Peyer's patch (tissue), 4 donors: ENCODE measurements at places on chromosomes 5 and 9.

GRCh38 chr9:112226091-112226490, 51.0 kb upstream of the SUSD1 start:
- no peaks in the 10 kb centered on the region for H3K4me1 ChIP-seq
- no peak for DNase-seq
- no peak overlapping the region for H3K4me3 ChIP-seq
- no peaks in the 10 kb centered on the region for H3K27me3 ChIP-seq

GRCh38 chr5:17258431-17258830, 41.0 kb downstream of the BASP1 start:
- H3K27me3 ChIP-seq, result no peaks in the 10 kb centered on the region
- no peaks in the 10 kb centered on the region for H3K4me1 ChIP-seq
- H3K36me3 ChIP-seq, result no peaks in the 10 kb centered on the region
- H3K27ac ChIP-seq, result no peak overlapping the region
- DNase-seq, result no peak

- H3K4me1 ChIP-seq, result no peaks in the 10 kb centered on the region
- H3K36me3 ChIP-seq, result no peaks in the 10 kb centered on the region
- H3K27me3 ChIP-seq, result no peaks in the 10 kb centered on the region
- no peak overlapping the region for H3K27ac ChIP-seq
These were observed 40.1 kb downstream of the DCAF10 start for GRCh38 chr9:37840560-37841194.

GRCh38 chr5:72402381-72402890, 82.3 kb downstream of the PTCD2 start:
- H3K4me3 ChIP-seq, result no peak overlapping the region
- no peaks in the 10 kb centered on the region for H3K27me3 ChIP-seq
- H3K27ac ChIP-seq, result no peak overlapping the region
- no peaks in the 10 kb centered on the region for H3K36me3 ChIP-seq

GRCh38 chr9:95857124-95857523, 18.4 kb upstream of the ERCC6L2 start:
- H3K27ac ChIP-seq, result no peak overlapping the region
- no peaks in the 10 kb centered on the region for H3K27me3 ChIP-seq
- H3K4me1 ChIP-seq, result no peaks in the 10 kb centered on the region

DNA sequence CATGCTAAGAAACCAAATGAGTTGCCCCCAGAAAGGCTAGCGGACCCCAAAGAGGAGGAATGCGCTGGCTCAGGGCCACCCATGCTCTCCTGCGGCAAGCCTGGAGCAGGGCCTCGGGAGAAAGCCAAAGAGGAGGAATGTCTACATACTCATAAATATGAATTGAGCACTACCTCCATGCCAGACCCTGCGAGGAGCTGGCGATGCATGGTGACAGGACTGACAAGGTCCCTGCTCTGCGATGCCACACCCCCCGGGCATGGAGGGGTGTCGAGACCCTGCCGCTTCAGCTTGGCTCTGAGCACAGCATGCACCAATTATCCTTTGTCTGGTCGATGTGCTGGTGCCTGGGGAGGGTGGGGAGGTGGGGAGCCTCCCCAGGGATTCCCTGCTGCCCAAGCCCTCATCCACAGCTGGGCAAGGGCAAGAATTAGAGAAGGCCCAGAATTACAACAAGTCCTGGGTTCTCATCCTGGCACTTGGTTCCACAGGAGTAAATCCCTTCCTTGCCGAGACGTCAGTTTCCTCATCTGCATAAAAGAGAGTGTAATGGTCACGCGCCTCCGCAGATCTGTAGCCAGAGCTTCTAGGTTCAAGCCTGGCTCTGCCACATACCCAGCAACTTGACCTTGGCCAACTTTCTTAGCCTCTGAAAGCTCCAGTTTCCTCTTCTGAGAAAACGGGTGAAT, 74.4 kb downstream of the FAM114A2 start:
- no peak for DNase-seq
- H3K4me3 ChIP-seq, result no peak overlapping the region
- no peaks in the 10 kb centered on the region for H3K27me3 ChIP-seq
- H3K4me1 ChIP-seq, result no peaks in the 10 kb centered on the region
- H3K27ac ChIP-seq, result no peak overlapping the region

- peak; percentile 59 for DNase-seq
- H3K27me3 ChIP-seq, result no peaks in the 10 kb centered on the region
- peaks cover 8% of the 10 kb centered on the region for H3K4me1 ChIP-seq
- peak overlapping the region; percentile 73 for H3K27ac ChIP-seq
- no peaks in the 10 kb centered on the region for H3K36me3 ChIP-seq
These were observed 142.7 kb upstream of the IER5L start for GRCh38 chr9:129320575-129321285.

DNA sequence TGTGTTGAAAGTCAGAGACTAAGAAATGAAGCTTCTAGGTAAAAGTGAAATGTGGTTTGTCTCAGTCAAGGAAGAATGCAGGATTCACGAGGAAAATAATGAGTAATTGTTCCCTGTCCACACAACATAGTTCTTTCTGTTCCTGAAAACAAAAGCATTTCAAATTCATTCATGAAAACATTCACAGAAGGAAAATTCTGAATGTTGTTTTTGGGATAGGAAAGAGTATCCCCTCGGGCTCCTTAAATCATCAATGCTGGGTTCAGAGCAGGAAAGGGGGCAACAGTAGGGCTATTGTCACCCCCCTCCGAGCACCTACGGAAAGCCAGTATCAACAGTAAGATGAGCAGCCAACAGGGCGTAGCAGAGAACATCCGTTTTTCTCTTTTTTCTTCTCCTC, 769.9 kb upstream of the ADAMTS16 start:
- H3K36me3 ChIP-seq, result no peaks in the 10 kb centered on the region
- H3K27ac ChIP-seq, result no peak overlapping the region
- H3K4me3 ChIP-seq, result no peak overlapping the region
- H3K27me3 ChIP-seq, result no peaks in the 10 kb centered on the region

DNA sequence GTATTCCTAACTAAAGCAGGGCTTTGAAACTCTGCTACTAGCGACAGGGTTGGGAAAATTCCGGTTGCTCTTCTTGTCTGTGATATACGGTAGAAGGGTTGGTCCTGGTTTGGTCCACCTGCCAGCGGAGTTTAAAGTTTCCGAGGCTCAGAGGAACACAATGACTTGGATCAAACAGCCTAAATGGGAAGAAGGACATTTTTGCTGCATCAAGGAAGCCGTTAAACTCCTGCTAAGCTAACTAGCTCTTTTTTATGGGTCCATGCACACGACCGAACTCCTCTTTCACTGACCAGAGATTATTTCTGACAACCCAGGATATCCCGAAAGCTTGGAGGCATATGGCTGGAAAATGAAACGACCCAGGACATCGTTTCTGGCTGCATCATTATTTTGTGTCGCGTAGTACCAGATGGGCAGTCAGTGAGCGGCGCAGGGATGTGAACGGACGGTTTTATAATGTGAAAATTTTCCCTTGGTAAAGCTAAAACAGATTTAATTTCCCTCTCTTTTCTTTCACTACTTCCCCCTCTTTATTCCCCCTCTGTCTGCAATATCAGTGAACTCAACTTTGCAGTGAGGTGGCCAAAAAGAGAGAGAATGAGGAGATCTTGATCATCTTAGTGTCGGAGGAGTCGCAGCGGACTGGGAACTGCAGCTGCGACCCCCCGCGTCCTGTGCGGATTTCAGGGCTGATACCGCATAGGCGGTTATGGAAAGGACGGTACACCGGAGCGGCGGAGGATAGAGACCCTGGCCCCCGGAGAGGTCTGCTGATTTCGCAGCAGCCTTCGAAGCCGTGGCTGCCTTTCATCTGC, at the start of gene LURAP1L:
Gene LURAP1L, plus strand, starts transcription at position 160 of the 818 bp plus-strand sequence. CDS start 696 bp downstream, outside the sequence.
- H3K27ac ChIP-seq, result peak within 1 kb of the TSS; percentile 76
- peak within 1 kb of the TSS; percentile 82 for H3K4me3 ChIP-seq
- H3K4me1 ChIP-seq, result no peaks in the 10 kb centered on the region
- no peaks in the 10 kb centered on the region for H3K36me3 ChIP-seq
- DNase-seq, result peak; percentile 73
- H3K27me3 ChIP-seq, result no peaks in the 10 kb centered on the region

- H3K4me3 ChIP-seq, result no peak overlapping the region
- H3K4me1 ChIP-seq, result no peaks in the 10 kb centered on the region
- H3K36me3 ChIP-seq, result no peaks in the 10 kb centered on the region
- DNase-seq, result no peak
- no peak overlapping the region for H3K27ac ChIP-seq
- no peaks in the 10 kb centered on the region for H3K27me3 ChIP-seq
These were observed 1634.3 kb downstream of the MAT2B start for GRCh38 chr5:165139721-165140120.

- H3K4me3 ChIP-seq, result no peak overlapping the region
- no peaks in the 10 kb centered on the region for H3K36me3 ChIP-seq
- H3K4me1 ChIP-seq, result no peaks in the 10 kb centered on the region
- H3K27me3 ChIP-seq, result no peaks in the 10 kb centered on the region
- H3K27ac ChIP-seq, result no peak overlapping the region
- DNase-seq, result no peak
These were observed 148.2 kb upstream of the RAI14 start for GRCh38 chr5:34507933-34508332.

GRCh38 chr5:34627794-34628193, 28.3 kb upstream of the RAI14 start:
- no peak overlapping the region for H3K27ac ChIP-seq
- no peak for DNase-seq
- H3K36me3 ChIP-seq, result no peaks in the 10 kb centered on the region
- H3K27me3 ChIP-seq, result no peaks in the 10 kb centered on the region

- H3K4me1 ChIP-seq, result no peaks in the 10 kb centered on the region
- H3K27ac ChIP-seq, result no peak overlapping the region
- no peaks in the 10 kb centered on the region for H3K36me3 ChIP-seq
- no peaks in the 10 kb centered on the region for H3K27me3 ChIP-seq
These were observed 276.1 kb downstream of the TAF11L14 start for GRCh38 chr5:17910318-17910717.

DNA sequence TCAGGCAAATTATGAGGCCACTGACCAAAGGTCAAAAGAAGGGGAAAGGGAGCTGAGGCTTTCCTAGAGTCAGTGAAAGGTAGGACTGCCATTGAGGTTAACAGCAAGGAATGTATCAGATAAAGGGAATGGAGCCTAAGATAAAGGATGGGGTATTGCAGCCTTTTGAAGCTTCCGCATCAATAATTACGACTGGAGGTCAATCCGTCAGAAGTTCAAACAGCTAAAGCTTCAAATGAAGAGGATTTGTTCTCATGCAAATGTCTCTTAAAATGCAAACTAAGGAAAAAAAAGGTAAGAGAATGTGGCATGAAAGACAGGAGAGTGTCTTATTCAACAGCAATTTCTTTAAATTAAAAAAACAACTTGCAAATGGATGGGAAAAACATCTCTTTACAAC, 341.1 kb upstream of the RGMB start:
- no peak overlapping the region for H3K4me3 ChIP-seq
- no peak overlapping the region for H3K27ac ChIP-seq
- H3K27me3 ChIP-seq, result no peaks in the 10 kb centered on the region

GRCh38 chr9:107249665-107250285, 33.3 kb upstream of the RAD23B start:
- no peaks in the 10 kb centered on the region for H3K36me3 ChIP-seq
- DNase-seq, result no peak
- H3K27ac ChIP-seq, result no peak overlapping the region
- H3K4me3 ChIP-seq, result no peak overlapping the region

- H3K27me3 ChIP-seq, result no peaks in the 10 kb centered on the region
- no peak for DNase-seq
- no peak overlapping the region for H3K27ac ChIP-seq
These were observed 9.7 kb downstream of the NIPAL4 start for GRCh38 chr5:157469687-157470086.

GRCh38 chr5:76337953-76338451, 65.1 kb upstream of the IQGAP2 start:
- no peak overlapping the region for H3K27ac ChIP-seq
- H3K4me1 ChIP-seq, result no peaks in the 10 kb centered on the region
- H3K27me3 ChIP-seq, result no peaks in the 10 kb centered on the region

- no peak overlapping the region for H3K27ac ChIP-seq
- H3K4me1 ChIP-seq, result peaks cover 8% of the 10 kb centered on the region
- no peak overlapping the region for H3K4me3 ChIP-seq
- H3K27me3 ChIP-seq, result no peaks in the 10 kb centered on the region
- H3K36me3 ChIP-seq, result peaks cover 33% of the 10 kb centered on the region
- no peak for DNase-seq
These were observed 27.6 kb downstream of the CEP72 start for GRCh38 chr5:639584-640213.

DNA sequence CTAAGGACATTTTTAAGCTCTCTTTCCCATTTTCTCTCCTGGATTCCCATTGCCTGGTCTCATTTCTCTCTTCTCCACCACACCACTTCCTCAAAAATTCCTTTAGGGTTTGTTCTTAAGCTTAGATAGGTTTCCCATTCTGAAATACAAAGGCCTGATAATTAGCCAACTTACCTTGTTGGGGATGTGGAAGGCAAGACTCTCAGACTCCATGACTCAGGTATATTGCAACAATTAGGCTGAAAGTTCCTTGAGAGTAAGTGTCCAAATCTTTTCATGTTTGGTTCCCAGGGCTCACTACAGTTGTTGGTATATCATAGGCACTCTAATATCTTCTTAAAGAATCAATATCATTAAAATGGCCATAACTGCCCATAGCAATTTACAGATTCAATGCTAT, 43.6 kb downstream of the FXN start:
- H3K36me3 ChIP-seq, result no peaks in the 10 kb centered on the region
- H3K27me3 ChIP-seq, result no peaks in the 10 kb centered on the region
- H3K4me3 ChIP-seq, result no peak overlapping the region
- H3K4me1 ChIP-seq, result no peaks in the 10 kb centered on the region

- DNase-seq, result no peak
- no peaks in the 10 kb centered on the region for H3K4me1 ChIP-seq
- no peak overlapping the region for H3K4me3 ChIP-seq
- no peak overlapping the region for H3K27ac ChIP-seq
- H3K27me3 ChIP-seq, result no peaks in the 10 kb centered on the region
These were observed 16.2 kb upstream of the TJP2 start for GRCh38 chr9:69157751-69158466.

GRCh38 chr9:73148447-73148937, 3.2 kb upstream of the ANXA1 start:
- H3K4me1 ChIP-seq, result no peaks in the 10 kb centered on the region
- no peak for DNase-seq
- H3K27ac ChIP-seq, result peak overlapping the region; percentile 37
- no peak overlapping the region for H3K4me3 ChIP-seq
- no peaks in the 10 kb centered on the region for H3K36me3 ChIP-seq

DNA sequence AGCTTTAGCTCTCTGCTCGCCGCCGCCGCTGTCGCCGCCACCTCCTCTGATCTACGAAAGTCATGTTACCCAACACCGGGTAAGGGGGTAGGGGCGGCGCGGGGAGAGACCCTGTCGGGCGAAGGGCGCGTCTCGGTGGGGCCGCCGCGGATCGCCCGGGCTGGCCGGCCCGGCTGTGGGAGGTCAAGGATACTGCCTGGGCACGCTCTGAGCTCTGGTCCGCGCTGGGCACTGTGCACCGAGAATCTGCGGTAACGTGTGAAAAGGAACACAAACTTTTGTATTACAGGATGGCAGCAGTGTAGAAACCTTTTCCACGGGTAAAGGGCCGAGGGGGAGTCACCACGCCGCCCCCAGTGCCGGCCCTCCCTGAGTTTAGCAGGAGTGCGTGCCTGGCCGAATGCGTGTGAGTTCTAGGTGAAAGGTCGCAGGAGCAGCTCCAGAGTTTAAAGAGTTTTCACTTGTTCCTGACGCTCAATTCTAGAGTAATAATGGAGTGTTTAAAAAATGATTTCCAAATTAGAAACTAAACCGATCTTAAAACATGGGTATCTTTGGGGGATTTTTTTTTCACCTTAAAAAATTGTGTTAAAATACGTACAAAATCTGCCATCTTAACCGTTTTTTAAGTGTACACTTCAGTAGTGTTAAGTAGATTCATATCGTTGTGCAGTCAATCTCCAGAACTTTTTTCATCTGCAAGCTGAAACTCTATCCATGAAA, at the start of gene HSDL2:
Gene HSDL2, plus strand, starts transcription at position 7 of the 723 bp plus-strand sequence. Its CDS starts 56 bp downstream, at position 63.
- H3K4me1 ChIP-seq, result peaks cover 22% of the 10 kb centered on the region
- peak within 1 kb of the TSS; percentile 87 for H3K27ac ChIP-seq
- peak; percentile 70 for DNase-seq
- H3K4me3 ChIP-seq, result peak within 1 kb of the TSS; percentile 91
- H3K36me3 ChIP-seq, result no peaks in the 10 kb centered on the region
